ENCODE measurements at places on chromosomes 16 and 17.
A peak's percentile ranks its signal among the peaks of the same experiment; 100 is the strongest.

DNA sequence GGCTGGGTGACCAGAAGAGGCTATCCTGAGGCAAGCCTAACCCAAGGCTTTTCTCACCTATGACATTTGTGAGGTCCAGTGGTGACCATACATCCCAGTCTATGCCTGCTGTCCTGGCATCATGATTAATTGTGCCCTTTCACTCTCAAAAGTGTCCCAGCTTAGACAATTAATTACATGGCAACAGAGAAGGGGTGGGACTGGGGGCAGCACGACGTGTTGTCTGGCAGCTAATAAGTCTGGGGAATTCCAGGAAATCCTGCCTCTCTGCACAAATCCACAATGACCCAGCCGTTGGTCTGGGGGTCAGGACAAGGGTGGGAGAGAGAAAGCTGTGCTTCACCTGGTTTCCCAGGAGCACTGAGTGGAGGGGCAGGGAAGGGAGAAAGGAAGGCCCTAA lies 14.0 kb upstream of the MTMR4 start:
- DNase-seq: peak; percentile 52

GRCh38 chr16:4052801-4053293 lies 63.4 kb downstream of the ADCY9 start:
- peak; percentile 56 for DNase-seq

- DNase-seq: no peak
These were observed 572.1 kb upstream of the SALL1 start for GRCh38 chr16:51723036-51723724.

DNA sequence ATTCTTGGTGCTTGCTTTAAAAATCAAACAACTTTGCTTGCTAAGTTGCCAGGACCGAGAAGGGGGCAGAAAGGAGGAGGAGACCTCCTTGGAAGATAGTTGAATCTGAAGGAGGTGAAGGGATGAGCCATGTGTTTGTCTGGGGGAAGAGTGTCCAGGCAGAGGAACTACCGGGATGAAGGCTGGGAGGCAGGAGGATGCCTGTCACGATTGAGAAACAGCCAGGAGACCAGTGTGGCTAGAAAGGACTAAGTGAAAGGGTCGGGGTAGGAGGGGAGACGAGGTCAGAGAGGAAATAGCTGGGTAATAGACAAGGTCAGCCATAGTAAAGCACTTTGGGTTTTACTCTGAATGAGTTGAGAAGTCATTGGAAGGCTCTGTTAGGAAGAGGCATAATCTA lies 38.9 kb upstream of the CSNK2A2 start:
- no peak for DNase-seq

- no peak for DNase-seq
These were observed 7.2 kb downstream of the CENPX start for GRCh38 chr17:82015311-82015971.

GRCh38 chr16:50173316-50173715 lies 20.2 kb downstream of the TENT4B start:
- no peak for DNase-seq

GRCh38 chr16:69724981-69725479 lies 1.3 kb downstream of the NQO1 start:
- DNase-seq: no peak

DNA sequence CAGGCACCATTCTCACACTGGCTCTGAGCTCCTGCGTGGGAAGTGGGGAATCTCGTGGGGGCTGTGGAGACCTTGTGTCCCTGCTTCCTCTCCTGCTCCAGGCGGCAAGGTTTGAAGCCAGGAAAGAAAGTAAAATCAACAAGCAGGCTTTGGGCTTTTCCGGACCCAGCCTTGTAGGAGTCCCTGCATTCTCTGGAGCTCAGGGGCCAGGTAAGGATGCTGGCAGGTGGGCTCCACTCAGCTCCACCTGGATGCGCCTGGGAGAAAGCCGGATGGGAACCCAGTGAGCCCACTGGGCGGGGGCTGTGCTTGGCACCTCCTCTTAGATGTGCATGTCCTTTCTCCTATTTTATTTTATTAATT lies 362.5 kb downstream of the SEC14L1 start:
- no peak for DNase-seq

- DNase-seq: no peak
These were observed 11.5 kb downstream of the SLC35B1 start for GRCh38 chr17:49696233-49696761.

DNA sequence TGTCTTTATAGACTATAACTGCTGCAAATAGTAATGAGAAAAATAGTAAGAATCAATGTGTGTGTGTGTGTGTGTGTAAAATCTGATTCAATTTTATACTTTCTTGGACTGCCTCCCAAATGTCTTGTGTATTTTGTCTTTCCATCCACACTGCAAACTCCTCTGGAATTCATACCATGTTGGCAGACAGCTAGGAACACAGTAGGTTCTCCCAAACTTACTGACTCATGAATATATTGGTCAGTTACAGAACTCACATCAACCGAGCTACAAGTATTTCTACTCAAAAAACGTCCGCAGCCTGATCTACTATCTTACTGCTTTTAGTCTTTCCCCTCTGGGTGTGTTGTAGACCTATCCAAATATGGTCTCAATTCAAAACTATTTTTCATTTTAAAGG lies 542.7 kb upstream of the PSMD7 start:
- DNase-seq: no peak

DNA sequence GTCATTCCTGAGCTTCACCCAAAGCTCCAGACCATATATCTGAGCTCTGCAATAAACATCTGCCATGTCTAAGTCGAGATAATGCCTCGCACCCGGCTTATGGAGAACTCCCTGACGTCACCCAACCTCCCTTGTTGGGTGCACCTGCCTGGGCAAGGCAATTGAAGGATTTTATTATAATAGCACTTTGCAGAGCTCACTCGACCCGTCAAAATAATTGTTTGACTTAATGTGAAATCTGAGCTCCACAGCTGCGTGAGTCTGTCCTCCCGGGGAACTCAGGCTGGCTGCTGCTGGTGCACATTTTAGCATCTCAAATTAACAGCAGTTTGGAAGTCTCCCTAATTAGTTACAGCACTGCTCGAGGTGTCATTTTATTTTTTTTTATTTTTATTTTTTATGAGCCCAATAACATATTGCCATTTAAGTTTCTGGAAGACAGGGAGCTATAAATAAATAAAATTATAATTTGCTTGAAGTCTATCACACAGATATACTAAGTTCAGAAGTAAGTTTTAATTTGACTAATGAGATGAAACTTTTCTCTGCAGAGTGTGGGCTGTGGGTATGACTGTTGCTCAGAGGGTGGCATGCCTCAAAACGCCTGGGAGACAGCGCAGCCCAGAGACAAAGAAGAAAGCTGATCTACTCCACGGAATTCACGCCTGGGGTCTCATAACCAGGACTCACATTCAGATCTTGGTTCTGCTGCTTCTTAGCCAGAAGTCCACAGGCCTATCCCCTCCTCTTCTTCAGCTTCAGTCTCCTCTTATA lies 401.4 kb upstream of the C16orf82 start:
- DNase-seq: no peak

- no peak for DNase-seq
These were observed 20.1 kb downstream of the RAB40B start for GRCh38 chr17:82678265-82678891.

- DNase-seq: no peak
These were observed 2.3 kb downstream of the NUDT16L1 start for GRCh38 chr16:4695473-4696171.

GRCh38 chr16:87848676-87849345 lies 20.5 kb downstream of the SLC7A5 start:
- DNase-seq: no peak

DNA sequence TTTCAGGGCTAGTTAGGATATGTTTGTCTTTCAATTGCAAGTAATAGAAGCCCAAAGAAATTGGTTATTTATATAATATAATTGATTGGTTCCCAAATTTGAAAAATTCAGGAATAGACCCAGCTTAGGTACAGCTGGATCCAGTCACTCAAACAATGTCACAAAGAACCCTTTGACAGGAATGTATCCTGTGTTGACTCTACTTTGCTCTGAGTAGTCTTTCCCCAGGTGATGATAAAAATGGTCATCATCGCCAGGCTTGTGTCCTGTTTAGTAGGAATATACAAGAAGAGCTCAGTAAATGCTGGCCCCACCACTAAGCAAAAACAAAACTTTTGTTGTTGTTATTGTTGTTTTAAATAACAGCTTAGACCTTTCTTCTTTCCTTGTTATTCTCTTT lies 35.0 kb downstream of the MAPT start:
- DNase-seq: no peak

DNA sequence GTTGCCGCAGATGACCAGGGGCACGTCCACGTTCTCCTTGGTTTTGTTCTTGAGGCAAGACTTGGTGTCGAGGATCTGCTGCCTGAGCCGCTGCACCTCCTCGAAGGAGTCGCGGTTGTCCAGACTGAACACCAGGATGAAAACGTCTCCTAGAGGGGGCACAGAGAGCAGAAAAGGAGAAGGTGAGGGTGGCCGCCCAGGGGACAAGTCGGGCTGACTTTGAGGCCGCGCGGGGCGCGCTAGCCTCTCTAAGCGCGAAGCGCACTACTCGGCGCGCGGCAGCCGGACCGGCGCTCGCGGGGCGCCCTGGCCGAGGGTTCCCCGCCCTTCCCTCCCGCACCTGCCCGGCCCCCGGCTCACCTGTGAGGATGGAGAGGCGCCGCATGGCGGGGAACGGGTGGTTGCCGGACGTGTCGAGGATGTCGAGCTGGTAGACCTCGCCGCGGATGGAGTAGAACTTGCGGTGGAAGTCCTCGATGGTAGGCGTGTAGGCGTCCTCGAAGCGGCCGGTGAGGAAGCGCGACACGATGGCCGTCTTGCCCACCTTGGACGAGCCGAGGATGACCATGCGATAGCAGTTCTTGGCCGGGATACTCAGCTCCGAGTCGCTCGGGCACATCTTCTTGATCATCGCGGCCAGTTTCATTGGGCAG lies 533 bp downstream of the RASD1 start:
- DNase-seq: no peak

- peak; percentile 45 for DNase-seq
These were observed at the start of gene CCL3 for GRCh38 chr17:36089888-36090836. Gene CCL3, minus strand, starts transcription at chr17:36090143. Its CDS starts 85 bp downstream, at chr17:36090058.

DNA sequence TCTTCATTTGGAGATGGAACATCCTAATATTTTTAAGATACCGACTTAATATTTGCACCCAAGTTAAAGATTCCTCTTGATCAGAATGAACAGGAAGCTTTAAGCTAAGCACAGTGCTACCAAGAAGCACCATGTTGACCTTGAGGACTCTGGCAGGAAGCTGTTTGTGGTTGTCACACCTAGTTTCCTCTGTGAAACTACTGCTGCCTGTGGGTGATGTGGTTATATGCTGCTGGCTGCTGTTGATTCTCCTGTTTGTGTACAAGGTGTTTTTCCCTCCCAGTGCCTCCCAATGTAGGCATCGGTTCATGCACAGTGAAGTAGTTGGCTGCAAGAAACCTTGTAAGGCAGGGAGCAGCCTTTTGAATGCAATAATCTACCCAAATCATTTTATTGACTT lies 23.4 kb downstream of the RBL2 start:
- no peak for DNase-seq

DNA sequence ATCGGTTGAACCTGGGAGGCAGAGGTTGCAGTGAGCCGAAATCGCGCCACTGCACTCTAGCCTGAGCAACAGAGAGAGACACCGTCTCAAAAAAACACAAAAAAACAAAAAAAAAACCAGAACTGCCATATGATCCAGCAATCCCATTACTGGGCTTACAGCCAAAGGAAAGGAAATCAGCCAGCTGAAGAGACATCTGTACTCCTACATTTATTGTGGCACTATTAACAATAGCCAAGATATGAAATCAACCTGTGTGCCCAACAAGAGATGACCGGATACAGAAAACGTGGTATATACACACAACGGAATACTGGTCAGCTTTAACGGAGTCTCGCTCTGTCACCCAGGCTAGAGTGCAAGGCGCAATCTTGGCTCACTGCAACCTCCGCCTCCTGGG lies 14.6 kb downstream of the FANCA start:
- no peak for DNase-seq

DNA sequence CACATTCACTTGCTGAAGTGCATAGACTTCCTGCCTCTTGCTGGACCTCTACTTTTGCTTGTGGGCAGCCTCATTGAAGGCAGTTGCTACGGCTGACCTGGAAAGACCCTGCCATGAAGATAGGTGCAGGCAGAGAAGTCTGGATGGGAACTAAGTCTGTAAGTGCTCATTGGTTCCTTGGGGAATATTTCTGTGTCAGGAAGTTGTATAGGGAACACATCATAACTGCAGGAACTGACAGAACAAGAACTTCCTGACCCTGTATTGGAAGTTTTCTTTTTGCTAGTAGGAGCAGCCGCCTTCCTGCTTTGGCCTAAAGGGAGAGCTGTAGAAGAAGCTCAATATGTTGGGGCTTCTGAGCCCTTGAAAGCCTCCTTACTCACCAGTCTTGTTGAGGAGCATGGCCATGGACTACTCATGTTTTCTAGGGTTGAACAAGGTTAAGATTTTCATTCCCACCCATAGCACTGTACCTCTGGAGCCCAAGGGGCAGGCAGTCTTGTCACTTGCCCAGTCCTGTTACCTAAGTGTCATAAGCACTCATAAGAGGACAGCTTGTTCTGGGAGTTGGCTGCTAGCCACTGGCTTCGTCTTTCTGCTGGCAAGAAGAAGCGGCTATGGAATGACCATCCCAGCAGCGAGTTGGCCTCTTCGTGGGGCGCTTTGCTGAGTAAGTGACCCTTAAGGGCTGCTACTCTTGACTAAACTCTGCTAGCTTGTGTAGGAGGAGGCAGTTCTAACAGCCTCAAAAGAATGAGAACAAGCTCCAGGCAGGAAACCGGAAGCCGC lies 7.2 kb downstream of the UBFD1 start:
- DNase-seq: no peak

DNA sequence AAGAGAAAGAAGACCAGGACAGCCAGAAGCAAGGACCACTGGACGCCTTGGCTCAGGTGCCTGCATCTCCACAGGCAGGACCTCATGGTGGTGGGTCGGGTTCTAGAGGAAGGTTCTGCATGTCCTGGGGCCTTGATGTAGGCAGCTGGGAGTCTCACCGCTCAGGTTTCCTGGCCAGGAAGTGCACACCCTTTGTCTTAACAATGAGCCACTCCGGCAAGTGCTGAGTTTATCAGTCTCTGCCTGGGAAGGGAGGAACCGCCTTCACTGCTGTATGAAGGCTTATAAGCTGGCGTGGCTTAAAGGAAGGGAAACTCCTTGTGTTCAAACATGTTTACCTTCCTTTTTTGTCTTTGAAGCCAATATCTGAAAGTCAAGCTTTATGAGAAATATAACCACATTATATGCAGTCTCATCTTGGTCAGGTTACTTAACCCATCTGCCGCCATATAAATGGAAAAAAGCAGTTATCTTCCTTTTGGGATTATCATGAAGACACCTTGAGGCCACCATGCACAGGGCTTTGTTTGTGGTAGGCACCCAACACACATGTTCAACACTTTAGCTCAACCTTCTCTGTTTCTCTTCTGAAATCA lies at the start of gene ST6GALNAC1:
TSS of gene ST6GALNAC1 (minus strand) at position 205 of the 596 bp plus-strand sequence. CDS start at position 86, 119 bp downstream.
- no peak for DNase-seq

Measured in globus pallidus (tissue), 1 donor.